Uterus (tissue), 4 donors: ENCODE measurements at places on chromosomes 5 and 9. TPM values are rescaled to one million over a fixed set of nuclear protein-coding genes. Genes with fewer than 3 reads are reported as not detected.

Gene PCDHGB3
- total RNA-seq = 10.2 TPM

Gene DMGDH
- 2.8 TPM for total RNA-seq

Gene PCDHB12
- 9.2 TPM for total RNA-seq

Gene GLDC
- total RNA-seq = not detected
